Smooth muscle cell of the brain vasculature (primary cell): ENCODE measurements at places on chromosomes 1 and 21.

GRCh38 chr21:38121888-38122720 lies 134.7 kb upstream of the KCNJ15 start:
- no peak for DNase-seq

DNA sequence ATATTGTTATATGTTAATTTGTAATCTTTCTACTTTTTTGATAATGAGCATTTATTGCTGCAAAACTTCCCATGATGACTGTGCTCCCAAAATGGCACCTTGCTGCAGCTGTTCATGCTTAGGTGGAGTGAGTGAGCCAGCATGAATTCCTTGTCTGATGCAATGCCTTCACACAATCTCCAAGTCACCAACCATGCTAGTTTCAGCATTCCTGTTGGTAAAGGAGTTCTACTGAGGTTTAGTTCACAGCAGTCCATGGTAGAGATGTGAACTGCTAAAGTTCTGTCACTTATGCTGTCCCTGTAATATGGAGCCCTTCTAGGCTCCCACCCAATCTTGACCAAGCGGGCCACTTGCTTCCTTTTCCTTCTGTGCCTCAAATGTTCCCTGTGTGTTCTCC lies 26.2 kb upstream of the PRKACB start:
- DNase-seq: no peak

DNA sequence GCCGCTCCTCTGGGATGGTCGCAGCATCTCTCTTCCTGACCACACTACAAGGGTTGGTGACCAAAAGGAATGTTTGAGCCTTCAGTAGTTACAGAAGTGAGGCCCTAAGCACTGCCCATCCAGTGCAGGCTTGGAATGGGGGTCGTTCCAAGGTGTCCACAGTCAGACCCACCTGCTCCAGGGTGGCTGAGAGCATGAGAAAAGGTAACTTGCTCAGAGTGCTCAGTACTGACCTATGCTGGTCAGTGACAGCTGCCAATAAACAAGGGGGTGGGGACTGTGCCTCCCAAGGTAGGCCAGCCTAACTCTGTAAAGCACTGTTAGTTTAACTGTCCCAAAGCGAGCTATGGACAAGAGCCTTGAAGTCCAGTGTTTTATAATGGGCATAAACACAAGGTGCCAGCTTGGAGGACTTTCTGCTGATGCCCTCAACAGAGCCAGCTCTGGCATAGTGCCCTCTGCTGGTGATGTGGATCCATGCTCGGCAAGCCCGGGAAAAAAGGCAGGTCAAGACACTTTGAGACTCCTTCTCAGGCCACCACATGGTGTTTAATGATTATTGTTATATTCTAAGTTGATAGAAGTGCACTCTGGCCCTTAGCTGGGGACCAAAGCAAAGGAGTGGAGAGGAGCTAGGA lies 78.1 kb upstream of the DNAH14 start:
- DNase-seq: peak; percentile 15

DNA sequence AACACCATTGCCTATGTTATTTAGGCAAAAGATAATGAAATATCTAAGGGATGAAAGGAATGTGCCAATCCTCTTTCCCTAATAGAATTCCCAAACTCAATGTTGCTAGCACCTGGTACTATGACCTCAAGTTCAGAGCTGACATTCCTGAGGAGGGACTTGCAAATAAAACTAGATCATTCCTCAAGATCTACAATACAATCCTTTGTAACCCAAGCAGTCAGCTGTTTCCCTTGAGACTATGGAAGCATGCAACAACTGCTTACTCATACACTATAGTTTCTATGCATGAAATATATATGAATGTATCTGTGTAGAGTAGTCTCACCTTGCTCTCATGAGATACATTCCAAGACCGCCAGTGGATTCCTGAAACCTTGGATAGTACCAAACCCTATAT lies 65.0 kb downstream of the ABL2 start:
- DNase-seq: no peak

GRCh38 chr1:23872421-23872820 lies 4.3 kb upstream of the FUCA1 start:
- DNase-seq: no peak

DNA sequence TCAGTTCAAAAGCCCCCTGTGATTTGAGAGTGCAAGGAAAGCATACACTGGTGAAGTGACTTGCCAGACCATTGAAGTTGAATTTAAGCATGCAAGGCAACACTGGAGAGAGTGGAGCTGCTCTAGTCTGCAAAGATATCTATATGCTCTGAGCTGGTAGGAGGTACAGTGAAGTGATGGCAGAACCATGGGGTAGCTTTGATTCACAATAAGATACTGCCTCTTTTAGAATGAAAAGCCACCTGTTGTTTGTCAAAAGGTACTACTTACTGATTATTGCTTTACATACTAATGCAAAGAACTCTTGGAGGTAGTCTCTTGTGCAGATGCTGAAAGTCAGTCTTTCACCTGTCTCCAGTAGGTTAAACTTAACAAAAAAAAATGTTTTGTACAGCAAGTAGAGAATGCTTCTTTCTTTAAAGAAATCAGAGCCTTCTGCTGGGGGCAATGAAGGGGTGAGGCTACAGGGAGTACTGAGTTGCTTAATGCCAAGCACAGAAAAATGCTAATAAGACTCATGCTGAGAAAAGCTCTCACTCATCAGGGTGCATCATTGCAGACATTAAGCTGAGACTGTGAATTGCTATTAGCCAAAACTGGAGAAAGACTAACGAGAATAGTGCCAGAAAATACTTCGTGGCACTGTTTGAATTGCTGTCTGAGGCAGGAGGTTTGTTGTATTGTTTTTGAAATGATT lies 1150.5 kb upstream of the TMPRSS15 start:
- no peak for DNase-seq

DNA sequence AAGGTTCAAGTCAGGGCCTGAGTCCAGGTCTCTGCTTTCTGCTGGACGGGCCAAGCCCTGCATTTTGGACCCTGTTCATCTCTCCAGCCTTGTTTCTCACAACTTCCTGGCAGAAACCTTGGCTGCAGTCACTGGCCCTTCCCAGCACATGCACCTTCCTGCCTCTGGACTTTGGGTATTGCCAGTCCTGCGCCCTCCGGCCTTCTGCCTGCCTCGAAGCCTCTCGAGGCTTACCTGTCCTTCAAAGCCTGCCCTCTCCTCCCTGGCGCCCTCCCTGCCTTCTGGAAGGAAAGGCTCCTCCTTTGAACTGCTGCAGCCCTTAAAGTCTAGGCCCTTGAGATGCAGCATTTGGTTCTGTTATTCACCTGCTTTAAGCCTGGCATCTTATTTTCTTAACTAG lies 52.8 kb downstream of the HTR6 start:
- DNase-seq: no peak
